Neural progenitor cell (in vitro differentiated cells): ENCODE measurements at places on chromosomes 3 and 15.

- H3K27ac ChIP-seq: no peak overlapping the region
- no peaks in the 10 kb centered on the region for H3K36me3 ChIP-seq
- H3K27me3 ChIP-seq: no peaks in the 10 kb centered on the region
- H3K4me1 ChIP-seq: peaks cover 11% of the 10 kb centered on the region
- DNase-seq: no peak
- no peak overlapping the region for H3K4me3 ChIP-seq
These were observed 138.4 kb downstream of the NSMCE3 start for GRCh38 chr15:29130951-29131839.

DNA sequence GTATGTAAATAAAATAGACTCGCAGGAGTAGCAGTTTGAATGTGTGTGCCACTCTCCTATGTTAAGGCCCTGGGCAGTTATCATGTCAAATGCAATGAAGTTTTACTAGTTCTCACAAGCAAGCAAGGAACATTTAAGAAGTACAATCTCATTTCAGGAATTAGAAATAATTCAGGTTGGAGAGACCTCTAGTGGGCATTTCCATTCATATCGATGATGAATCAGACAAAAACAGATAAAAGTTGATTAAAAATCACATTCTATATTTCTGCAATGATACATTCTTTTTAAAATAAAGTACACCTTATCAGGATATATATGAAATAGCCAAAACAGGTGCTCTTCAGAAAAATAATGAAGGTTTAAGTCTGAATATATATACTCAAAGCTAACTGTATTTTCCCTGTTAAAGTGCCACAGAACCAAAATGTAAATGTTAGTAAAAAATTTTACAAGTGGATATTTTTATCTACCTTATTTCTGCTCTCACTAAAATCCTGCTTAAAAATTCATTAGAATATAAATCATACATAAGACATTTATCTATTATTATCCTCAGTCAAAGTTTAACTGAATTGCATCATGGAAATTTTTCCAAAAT lies 492.4 kb upstream of the FRG2C start:
- no peak overlapping the region for H3K27ac ChIP-seq
- no peaks in the 10 kb centered on the region for H3K36me3 ChIP-seq
- H3K4me3 ChIP-seq: no peak overlapping the region
- no peaks in the 10 kb centered on the region for H3K27me3 ChIP-seq

DNA sequence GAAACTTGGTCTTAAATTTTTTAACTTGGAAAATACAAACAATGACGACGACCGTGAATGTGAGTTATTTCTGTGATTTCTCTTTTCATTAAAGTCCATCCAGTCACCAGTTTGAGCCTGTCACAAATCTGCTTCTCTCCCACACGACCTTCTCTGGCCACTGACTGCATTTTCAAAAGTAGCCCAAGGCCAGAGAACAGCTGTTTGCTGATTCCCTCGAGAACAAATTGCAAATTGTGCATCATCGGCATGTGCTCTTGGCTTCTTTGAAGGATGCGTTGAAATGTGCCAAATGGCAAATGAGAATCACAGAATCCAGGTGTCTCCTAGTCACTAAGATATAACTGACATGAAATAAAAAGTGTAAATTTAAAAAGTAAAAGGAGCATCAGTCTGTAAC lies 106.4 kb downstream of the AQP9 start:
- no peak for DNase-seq
- no peaks in the 10 kb centered on the region for H3K27me3 ChIP-seq
- no peak overlapping the region for H3K27ac ChIP-seq
- H3K4me3 ChIP-seq: no peak overlapping the region

DNA sequence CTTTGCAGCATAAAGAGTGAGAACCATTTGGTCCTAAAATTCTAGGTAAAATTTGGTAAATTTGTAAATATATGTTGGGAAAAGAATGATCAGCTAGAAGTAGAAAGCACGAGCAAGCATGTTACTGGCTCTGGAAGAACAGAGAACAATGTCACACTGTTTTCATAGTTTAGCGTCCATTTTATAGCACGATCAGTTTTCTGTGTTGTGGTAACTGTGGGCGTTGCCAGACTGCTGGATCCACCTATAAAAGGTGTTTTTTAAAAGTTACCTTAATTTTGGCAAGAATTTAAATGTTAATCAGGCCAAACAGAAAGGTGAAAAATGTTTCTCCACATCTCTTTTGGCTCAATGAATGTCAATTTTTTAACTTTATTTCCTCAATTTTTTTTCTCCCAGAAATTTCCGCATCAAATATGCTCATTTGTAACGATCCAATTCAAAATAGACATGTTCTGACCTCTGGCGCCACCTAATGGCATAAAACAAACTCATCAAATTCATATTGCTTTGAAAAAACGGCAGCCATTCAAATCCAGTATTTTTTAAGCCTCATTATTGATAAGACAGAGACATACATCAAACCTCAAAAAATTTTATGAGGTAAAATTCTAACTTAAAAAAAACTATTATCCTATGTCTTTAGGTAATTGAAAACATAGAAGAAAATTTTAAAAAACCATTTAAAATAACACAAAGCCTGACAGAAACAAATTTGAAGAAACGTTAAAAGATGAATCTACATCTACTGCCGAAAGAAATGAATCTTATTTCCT lies 5.5 kb upstream of the GP5 start:
- DNase-seq: peak; percentile 55
- H3K36me3 ChIP-seq: no peaks in the 10 kb centered on the region
- no peak overlapping the region for H3K4me3 ChIP-seq
- peaks cover 6% of the 10 kb centered on the region for H3K27me3 ChIP-seq
- no peaks in the 10 kb centered on the region for H3K4me1 ChIP-seq

- H3K36me3 ChIP-seq: no peaks in the 10 kb centered on the region
- no peak overlapping the region for H3K27ac ChIP-seq
These were observed 29.3 kb downstream of the SLC4A7 start for GRCh38 chr3:27454914-27455313.
